Posterior cingulate gyrus (tissue), 11 donors: ENCODE measurements at places on chromosomes 11 and 22.

DNA sequence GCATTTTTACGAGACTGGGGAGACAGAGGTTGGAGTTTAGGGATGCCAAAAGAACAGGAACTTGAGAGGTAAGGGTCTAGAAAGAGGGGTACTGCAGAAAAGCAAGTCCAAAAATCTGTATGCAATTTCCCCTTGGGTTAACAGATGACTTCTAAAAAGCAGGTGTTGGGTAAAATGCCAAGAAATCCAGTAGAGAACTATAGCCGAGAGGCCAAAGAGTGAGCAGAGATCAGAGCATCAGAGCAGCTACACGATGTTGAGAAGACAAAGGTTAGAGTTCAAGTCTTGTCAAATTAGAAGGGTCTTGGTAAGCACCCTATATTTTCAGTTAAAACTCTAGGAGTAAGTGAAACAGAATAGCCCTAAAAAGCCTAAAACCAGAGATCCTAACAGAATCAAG, 145.2 kb downstream of the FCHSD2 start:
- DNase-seq, result no peak

- peak; percentile 47 for DNase-seq
Observed at GRCh38 chr11:126485986-126486635, 130.6 kb downstream of the ST3GAL4 start.

DNA sequence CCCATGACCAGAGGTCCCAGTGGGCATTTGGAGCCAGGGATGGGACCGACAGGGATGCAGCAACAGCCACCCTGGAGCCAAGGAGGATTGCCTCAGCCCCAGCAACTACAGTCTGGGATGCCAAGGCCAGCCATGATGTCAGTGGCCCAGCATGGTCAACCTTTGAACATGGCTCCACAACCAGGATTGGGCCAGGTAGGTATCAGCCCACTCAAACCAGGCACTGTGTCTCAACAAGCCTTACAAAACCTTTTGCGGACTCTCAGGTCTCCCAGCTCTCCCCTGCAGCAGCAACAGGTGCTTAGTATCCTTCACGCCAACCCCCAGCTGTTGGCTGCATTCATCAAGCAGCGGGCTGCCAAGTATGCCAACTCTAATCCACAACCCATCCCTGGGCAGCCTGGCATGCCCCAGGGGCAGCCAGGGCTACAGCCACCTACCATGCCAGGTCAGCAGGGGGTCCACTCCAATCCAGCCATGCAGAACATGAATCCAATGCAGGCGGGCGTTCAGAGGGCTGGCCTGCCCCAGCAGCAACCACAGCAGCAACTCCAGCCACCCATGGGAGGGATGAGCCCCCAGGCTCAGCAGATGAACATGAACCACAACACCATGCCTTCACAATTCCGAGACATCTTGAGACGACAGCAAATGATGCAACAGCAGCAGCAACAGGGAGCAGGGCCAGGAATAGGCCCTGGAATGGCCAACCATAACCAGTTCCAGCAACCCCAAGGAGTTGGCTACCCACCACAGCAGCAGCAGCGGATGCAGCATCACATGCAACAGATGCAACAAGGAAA, 27.3 kb upstream of the L3MBTL2 start:
- DNase-seq, result no peak

- no peak for DNase-seq
Observed at GRCh38 chr22:43144949-43145348, 1.8 kb upstream of the MCAT start.

DNA sequence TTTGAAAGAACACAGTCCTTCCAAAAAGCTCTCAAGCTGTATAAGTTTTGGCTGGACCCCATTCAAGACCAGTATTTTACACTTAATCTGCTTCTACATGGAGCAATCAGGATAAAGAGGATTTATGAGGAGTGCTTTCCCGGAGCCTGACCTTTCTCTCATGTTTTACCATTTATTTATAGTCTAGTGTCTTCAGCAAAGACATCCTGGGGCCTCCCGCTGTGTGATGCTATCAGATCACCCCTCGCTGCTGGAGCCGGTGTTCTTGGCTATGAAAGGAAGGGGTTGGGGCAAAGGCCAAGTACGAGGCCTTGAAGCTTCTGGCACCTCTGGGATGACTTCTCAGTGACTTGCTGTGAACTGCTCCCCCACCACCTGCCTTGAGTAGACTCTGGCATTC, 189.6 kb downstream of the ADAMTS15 start:
- no peak for DNase-seq

GRCh38 chr11:1371836-1372465, 17.8 kb upstream of the BRSK2 start:
- DNase-seq, result no peak

DNA sequence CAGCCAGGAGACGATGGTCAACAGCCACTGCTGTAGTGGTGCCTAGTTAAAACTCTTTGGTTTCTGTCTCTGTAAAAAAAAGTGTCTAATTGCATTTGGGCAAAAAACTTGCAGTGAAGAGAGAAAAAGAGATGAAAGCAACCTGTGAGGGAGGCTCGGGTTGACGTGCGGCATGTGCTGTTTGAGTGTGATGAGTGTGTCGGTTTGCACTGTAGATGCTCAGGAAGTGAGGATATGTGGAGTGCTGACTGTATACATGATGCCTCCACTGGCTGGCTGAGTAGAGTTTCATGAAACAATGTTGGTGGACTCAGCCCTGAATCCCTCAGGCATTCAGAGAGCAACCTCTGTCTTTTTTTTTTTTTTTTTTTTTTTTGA, 4.3 kb upstream of the DGCR6L start:
- no peak for DNase-seq

DNA sequence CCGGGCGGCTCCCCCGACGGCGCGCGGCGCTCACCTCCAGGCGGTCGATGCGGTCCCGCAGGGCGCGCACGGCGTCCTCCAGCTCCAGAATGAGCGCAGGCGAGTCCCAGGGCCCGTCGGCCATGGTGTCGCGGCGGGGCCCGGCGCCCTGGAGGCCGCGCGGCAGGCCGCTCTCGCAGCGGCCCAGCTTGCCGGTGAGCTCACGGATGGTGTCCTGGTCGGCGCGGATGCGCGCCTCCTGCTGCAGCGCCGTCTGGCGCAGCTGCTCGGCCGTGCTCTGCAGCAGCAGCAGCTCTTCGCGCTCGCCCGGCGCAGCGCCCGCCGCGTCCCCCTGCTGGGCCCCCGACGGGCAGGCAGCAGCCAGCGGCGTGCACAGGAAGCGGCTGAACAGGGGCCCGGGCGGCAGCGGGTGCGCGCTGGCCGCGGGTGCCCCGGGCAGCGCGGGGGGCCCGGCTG, 599 bp downstream of the NPTXR start:
- no peak for DNase-seq

- no peak for DNase-seq
Observed at GRCh38 chr11:57458060-57458409, 2.3 kb upstream of the RTN4RL2 start.

DNA sequence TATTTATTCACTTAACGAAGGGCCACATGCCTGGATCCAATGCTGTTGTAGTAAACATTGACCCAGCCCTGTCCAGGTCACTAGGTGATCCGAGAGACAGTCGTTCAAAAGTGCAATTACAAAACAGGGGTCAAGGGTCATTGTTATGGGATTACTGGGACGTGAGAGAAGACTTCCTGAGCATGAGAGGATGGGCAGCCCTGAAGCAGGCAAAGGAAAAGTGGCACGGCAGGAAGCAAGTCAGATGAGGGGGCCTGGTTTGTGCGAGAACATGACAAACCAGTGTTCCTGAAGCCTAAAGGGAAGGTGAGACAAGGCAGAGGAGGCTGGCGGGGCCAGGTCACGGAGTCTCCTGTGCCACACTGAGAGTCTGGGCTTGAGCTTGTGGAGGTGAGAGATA, 15.8 kb upstream of the MMP20 start:
- DNase-seq, result no peak

- no peak for DNase-seq
Observed at GRCh38 chr11:76041208-76041607, 165.1 kb downstream of the WNT11 start.

DNA sequence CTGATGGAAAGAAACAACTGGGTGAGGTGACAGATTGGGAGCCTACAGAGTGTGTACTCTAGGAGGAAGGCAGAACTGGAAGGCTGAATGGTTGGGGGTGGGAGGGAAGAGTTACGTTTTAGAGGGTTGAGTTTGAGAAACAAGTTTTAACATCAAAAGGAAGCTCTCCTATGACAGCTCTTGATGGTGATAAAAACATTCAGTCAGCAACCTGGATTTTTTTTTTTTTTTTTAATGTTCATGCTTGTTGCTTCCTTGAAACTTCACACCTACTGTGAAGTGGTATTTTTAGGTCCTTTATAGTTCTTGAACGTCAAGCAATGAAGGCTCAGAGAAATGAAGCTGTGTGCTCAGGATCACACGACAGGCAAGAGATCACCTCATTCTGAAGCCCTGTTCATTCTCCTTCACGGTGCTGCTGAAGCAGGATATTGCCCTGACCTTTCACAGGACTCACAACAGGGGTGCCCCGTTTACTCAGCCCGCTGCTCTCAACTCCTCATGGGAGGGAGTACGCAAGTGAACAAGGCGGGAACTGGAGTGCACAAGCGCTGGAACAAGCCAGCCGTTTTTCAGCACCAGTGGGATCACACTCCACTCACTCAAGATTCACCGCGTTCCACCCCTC, 1.6 kb upstream of the TMEM109 start:
- no peak for DNase-seq

DNA sequence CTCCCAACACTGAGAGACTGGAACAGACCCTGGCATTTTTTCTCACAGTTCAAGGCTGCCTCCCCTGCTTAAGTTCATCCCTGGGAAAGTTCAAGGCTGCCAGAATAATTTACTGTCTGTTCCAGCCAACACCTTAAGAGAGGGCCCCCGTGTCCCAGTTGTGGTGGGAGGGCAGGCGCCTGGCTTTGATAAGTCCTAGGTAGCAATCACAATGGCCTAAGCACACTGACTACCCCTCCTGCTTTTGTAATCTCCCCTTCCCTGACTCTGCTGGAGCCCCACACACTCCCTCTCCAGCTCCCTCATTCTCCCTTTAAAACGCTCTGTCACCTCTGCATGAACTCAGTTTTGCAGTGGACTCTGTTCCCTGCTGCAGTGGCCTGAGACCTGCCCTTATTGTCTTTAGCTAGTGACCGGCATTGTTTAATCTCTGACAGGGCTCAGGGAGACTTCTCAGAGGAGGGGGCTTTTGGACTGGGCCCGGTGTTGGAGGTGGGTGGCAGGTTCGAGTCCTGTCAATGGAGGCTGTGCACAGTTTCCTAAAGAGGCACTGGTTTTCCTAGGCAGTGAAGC, 507.2 kb downstream of the TBC1D22A start:
- DNase-seq, result no peak

- no peak for DNase-seq
Observed at GRCh38 chr11:46347637-46348311, 511 bp downstream of the DGKZ start.

DNA sequence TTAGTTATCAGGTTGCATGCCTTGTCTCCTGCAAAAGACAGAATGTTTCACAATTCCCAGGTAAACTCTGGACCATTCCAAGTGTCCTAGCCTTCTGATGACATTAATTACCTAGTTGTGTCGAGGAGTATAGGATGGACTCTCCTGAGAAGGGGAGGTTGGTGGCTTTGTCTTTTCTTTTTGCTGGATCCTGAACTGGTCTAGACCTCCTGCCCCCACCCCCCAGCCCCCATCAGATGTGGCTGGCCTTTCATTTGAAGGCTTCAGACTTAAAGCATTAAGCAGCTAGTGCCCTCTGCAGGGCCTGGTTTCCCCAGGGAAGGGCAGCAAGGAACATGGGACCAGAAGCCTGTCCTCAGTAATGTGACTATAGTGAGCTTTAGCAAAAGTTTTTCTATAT, 9.7 kb downstream of the MCAM start:
- DNase-seq, result no peak

GRCh38 chr11:27158456-27159334, 118.1 kb downstream of the BBOX1 start:
- DNase-seq, result no peak

DNA sequence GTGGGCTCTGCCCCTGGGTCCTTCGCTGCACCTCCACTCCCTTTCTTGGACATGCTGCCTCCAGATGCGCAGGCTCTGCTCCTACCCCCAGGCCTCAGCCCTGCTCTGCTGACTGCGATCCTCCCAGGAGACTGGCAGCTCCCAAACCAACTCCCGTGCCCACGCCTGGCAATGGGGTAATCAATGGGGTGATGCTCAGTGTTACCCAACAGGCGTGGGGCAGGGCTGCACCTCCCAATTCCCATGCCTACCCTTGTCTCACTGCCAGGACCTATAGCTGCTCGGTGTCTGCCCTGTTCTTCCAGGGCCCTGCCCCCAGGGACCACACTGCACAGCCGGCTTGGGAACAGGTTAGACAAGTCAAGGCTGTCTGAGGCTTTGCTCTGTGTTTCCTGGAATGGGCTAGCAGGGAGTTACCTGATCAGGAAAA, at the start of gene ALDH3B2:
TSS of gene ALDH3B2 (minus strand) at position 182 of the 430 bp plus-strand sequence. CDS start 7,688 bp downstream, outside the sequence.
- DNase-seq, result no peak

DNA sequence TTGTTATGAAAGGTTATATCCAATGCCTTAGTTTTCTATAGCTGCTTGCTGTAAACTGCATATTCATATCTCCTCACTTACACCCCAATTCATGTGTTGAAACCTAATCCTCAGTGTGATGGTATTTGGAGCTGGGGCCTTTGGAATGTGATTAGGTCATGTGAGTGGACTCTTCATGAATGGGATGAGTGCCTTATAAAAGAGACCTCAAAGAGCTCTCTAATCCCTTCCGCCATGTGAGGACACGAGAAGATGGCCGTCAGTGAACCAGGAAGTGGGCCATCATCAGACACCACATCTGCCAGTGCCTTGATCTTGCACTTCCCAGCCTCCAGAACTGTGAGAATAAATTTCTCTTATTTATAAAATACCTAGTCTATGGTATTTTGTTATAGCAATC, 79.3 kb downstream of the CYP2R1 start:
- DNase-seq, result peak; percentile 29

DNA sequence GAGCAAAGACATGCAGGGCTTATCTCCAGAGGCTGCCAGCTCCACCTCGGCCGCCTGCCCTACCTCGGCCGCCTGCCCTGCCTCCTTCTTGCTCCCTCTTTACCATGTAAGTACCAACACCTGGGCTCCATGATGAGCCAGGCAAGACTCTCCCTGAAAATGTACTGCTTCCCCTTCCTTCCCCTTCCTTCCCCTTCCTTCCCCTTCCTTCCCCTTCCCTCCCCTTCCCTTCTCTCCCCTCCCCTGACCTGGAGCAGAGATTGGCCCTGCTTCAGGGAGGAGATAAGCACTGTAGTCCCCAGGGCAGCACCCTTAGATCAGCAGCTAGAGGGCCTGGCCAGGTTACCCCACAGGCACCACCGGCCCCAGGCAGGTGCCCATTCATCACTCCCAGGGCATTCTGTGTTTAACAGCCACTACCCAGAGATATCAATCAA, 25.4 kb upstream of the ADORA2A start:
- DNase-seq, result no peak

DNA sequence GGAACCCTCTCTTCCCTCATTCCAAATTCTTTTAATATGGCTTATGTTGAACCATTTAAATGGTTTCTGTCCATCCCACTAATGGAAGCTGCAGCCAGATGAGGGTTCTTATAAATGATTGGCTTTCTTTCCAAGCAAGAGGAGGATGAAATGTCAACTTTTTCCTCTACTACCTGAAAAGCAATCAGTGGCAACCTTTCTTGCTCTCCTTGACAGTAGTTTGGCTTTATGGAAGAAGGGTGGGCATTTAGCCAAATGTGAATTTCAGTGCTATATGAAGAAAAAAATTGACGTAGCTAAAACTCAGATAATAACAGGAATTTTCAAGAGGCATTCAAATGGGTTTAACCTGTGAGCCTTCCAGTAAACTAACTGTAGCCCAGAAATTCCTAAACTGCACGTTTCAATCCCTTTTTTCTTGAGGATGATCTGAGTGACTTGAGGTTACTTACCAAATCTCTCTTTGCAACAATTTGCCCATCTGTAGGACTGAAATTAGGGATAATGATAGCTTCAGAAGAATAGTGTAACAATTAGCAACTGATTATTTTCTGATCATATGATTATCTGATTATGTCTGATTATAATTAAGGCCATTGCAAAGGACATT, 90.9 kb downstream of the EXT2 start:
- DNase-seq, result no peak
